ENCODE measurements at places on chromosomes 4 and X.

- DNase-seq: no peak
These were observed 457.4 kb upstream of the PCDH10 start for GRCh38 chr4:132691668-132692067.

DNA sequence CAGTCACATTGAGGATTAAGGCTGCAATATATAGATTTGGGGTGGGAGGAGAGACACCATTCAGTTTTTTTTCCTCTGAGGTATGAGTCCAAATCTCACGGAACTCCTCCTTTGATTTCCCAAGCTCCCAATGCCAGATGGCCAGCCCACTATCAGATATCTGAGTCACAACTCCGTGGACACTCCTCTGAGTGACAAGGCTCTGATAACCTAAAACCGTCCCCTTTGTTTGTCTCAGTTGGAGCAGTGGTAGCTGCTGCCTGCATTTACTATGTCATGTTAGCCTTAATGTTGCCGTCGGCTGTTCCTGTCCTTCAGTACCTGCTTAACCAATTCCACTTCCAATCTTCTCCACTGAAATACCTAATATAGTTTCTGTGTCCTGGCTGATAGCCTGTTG is 107.3 kb downstream of the DTHD1 start:
- DNase-seq: no peak

GRCh38 chrX:136021903-136022302 is 36.7 kb downstream of the SLC9A6 start:
- DNase-seq: no peak

DNA sequence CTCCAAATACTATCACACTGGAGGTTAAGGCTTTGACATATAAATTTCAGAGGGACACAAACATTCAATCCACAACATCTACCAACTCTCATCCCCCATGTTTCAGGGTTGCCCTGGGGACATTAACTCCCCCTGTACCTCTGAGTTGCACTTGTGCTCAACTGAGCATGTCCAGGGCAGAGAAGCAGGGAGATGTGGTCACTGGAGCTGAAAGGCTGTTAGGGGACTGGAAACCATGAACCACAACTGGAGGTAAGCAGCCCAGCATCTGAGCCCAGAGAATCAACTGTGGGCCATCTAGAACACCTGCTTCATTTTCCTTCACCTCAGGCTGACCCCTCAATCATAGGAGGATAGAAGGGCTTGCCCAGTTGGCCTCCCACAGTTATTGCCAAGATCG is 641.1 kb downstream of the MID1IP1 start:
- DNase-seq: no peak
